B cell (primary cell): ENCODE measurements at places on chromosomes 4 and X.

DNA sequence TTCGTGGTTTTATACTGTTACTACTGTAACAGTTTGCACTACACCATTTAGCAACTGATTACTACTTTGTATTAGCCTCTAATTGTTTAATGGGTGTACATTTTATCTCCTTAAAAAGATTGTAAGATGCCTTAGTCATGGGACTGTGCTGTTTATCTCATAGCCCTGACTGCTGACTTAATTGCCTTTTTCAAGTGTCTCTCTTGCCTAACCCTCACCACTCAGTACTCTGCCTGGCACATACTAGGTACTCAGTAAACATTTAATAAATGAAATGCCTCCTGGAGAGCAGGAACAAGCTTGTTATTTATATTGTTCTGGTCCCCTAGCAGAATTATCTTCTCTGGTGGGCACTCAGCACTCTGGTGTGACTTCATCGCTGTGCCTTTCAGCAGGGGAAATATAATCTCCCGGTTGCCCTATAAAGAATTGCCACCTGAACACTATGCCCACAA lies 1.7 kb upstream of the STIM2 start:
- peak; percentile 14 for DNase-seq

GRCh38 chrX:122591546-122591945 lies 592.5 kb upstream of the GRIA3 start:
- DNase-seq = no peak

GRCh38 chrX:3094261-3094660 lies 53.0 kb downstream of the ARSF start:
- no peak for DNase-seq

GRCh38 chrX:30864383-30864785 lies 24.7 kb downstream of the TAB3 start:
- DNase-seq = peak; percentile 38

GRCh38 chr4:6424425-6424824 lies 48.0 kb downstream of the PPP2R2C start:
- DNase-seq = no peak

- DNase-seq = no peak
Measured at GRCh38 chrX:2498781-2499302, 1.9 kb downstream of the DHRSX start.

GRCh38 chr4:20395160-20395773 lies 143.6 kb downstream of the SLIT2 start:
- DNase-seq = peak; percentile 8

DNA sequence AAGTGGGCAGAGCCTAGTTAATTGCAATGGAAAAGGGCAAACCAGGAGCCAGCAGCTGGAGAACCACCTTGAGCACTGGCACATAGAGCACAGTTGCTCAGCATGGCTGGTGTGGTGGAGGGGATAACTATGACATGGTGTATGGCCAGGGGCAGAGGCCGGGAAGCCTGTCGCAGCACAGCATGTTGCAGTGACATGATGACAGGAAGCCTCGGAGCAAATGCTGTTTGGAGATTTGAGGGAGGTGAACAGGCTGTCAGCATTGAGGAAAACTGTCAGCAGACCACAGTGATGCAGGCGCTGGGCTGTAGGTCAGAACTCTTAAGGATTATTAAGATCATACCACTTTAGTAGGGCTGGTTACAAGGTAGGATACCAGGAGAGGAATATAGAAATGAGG lies 228.7 kb downstream of the CBR4 start:
- DNase-seq = no peak

DNA sequence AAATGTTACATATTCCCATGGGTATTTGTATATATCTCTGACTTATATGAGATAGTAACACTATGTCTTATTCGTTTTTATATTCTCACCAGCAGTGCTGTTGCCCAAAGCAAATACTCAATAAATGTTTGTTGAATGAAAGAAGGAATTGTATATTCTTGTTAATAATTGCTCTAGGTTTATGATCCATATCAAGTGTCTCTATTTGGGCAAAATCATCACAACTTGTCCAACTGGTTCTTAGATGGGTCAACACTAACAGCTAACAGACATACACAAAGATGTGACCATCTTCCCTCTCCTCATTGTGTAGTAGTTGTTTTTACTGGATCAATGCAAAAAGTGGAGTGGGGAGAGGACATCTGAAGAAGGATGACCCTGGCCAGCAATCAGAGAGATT lies 6.6 kb upstream of the APLN start:
- DNase-seq = no peak

- no peak for DNase-seq
Measured at GRCh38 chrX:67587946-67588624, 44.3 kb downstream of the AR start.

DNA sequence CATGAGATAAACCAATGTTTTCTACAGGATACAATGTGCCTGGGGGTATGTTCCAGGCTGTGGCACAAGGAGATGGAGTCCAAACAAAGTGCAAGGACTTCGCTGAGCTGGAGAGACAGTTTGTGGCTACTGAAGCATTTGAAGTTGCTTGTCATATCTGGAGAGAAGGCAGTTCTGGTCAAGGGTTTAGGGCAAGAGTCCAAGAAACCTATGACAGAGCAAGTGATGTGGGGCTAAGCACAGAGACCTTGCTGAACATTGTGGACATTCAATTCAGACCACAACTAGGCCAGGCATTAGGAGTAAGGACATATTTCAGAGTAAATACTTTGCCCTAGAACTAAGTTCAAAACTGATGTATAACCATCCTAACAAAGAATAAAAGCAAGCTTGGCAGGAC lies 34.8 kb downstream of the MAGED4B start:
- DNase-seq = no peak

GRCh38 chrX:154991039-154991438 lies 31.5 kb downstream of the F8 start:
- no peak for DNase-seq

DNA sequence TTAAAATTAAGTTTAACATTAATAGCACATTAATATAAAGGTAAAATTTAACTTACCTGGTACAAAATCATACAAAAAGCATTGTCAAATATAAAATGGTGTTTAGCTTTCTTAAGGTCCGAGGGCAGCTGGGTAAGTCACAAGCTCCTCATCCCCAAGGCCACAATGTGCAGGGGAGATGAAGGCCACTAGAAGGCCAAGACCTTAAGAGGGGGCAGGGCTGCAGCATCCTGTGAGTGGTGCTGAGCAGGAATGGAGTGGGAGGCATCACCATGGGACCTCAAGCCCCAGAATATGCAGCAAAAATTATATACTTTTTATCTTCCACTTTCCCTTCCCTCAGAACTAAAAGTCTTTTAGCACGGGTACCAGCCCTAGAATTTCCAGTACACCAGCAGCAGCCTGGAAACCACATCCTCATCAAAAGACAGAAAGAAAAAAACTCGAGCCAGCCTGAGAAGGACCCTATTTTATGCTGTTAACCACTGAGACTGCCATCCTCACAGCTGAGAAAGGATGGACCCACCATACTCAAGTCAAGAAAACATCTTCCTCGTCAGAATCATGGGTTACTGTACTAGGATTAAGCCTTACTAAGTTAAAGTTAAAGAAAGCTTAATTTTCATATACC lies 13.0 kb upstream of the RHOXF2 start:
- no peak for DNase-seq

DNA sequence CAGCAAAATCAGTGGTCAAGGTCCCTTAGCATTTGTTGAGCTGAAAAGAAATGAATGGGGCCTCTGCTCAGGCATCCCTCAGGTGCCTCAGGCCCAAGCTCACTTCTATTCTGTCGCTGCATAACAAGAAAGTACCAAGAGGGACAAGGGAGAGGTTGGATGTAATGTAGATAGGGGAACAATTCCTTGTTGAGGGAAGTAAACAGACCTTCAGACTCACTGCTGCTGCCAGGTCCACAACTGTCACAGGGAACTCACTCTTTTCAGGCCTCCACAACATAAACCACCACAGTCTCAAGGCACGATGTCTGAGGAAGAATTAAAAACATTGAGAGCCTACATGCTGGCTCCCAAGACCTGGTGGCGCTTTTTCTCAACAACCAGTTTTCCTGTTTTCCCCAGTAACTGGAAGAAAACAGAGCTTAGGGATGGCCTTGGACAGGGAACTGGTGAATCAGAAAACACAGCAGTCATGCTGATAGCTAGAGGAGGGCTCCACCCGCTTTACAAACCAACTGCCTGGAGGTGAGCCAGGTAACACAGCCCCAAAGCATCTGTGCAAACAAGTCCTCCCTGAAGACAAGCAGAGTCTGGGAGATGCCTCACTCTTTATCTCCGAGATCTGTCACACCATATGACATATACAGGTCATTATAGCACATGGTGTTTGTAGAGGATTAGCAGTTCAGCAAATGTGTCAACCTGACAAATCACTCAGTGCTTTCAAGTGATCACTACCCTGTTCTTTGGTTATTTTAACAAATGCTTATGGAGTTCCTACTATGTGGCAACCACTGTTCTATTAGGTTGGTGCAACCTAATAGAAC lies 14.3 kb upstream of the AWAT1 start:
- DNase-seq = no peak

DNA sequence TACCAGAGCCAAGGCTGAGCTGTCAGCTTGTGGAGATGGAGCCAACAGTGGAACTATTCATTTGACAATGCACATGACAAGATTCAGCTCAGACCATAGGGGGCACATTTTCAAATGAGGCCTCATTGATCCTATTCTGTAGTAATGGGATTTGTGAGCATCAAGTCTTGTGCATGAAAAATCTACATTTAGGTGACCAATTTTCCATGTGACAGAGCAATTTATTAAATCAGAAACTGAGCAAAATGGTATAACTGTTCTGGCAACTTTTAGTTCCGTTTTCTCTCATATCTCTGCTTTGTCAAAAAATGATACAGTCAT lies 108.5 kb upstream of the PCDH18 start:
- DNase-seq = no peak

GRCh38 chr4:2436301-2436700 lies 17.5 kb downstream of the CFAP99 start:
- DNase-seq = no peak

DNA sequence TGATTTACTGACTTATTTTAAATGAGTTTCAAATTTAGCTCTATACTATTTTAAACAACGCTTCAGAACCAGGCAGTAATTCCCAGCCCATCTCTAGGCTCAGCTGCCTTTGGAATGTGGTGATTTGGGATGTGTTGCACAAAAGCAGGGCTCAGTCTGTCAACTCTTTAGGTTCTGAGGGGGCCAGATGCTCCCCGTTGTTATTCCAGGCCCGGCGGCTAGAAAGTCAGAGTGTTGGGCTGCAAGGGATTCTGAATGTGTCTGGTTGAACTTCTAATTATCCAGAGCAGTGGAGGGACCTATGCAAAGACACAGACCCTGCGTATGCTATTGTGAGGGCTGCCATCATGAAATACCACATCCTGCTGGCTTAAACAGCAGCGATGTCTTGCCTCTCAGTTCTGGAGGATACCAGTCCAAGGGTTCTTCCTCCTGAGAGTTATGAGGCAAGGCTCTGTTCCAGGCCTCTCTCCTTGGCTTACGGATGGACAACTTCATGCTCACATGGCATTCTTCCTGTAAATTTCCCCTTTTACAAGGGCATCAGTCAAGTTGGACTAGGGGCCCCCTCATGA lies 123.2 kb upstream of the TRIM2 start:
- DNase-seq = no peak

DNA sequence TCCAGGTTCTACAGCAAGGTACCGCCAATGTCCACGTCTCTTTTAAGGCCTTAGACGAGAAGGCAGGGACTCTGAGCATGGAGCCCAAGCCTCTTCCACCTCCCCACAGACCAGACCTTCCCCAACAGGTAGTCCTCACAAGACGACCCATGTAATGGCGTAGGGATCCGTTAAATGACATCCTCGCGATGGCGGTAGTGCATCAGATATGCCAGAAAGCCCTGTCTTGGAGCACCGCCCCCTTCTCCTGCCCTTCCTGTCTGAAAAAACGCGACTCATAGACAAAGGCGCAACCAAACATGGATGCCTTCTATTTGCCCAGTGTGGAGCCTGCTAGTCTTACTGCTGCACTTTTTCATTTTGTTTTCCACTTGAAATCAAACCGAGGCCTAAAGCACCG lies 185.4 kb downstream of the OR13H1 start:
- DNase-seq = no peak

GRCh38 chrX:16462912-16463311 lies 187.0 kb upstream of the S100G start:
- DNase-seq = no peak

DNA sequence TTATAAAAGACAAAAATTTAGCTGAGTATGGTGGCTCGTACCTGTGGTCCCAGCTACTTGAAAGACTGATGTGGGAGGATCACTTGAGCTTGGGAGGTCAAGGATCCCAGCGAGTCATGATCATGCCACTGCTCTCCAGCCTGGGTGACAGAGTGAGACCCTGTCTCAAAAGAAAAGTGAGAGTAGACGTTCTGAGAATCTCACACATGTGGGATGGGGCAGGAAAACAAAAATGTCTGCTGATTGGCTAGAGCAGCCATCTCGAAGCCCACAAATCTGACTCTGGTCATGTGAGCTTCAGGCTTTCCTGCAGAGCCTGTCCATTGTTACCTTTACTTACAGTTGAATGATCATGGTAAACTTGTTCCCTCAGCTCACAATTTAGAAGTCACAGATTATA lies 23.1 kb upstream of the SLC9A7 start:
- DNase-seq = no peak

GRCh38 chrX:13452283-13452682 lies 117.1 kb upstream of the EGFL6 start:
- no peak for DNase-seq

DNA sequence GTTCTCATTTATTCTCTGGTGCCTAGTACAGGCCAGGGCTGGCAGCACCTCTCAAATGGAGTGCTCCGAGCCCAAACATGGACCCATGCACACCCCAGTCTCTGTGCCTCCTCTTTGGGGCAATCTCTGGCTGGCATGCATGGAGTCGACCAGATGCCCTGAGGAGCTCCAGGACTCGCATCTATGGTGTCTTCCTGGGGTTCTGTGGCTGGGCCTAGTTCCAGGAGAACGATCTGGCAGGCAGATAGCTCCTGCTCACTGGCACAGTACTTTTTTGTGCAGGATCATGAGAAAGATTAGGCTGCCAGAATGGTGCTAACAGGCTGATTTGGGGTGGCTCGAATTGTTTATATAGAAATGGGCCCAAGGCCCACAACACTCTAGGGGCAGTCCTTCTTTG lies 72.0 kb upstream of the PJA1 start:
- no peak for DNase-seq

GRCh38 chrX:63488546-63489373 lies 137.6 kb upstream of the SPIN4 start:
- no peak for DNase-seq

- no peak for DNase-seq
Measured at GRCh38 chrX:12891915-12892506, 14.4 kb upstream of the TLR8 start.
